Activated T-helper 1 cell treated with anti-CD3 and anti-CD28 coated beads, Interleukin-12 subunit alpha, Interleukin-12 subunit beta, Interleukin-2, Interleukin-4 antibody, amounts not matched to agents 30 ng/mL and 10 ng/mL and 1 ng/mL, durations not matched to agents 14 hours and 24 hours and 36 hours (primary cell): ENCODE measurements at places on chromosomes 7 and 10.

- DNase-seq: no peak
Measured at GRCh38 chr10:90417029-90417428, 440.8 kb downstream of the HTR7 start.

DNA sequence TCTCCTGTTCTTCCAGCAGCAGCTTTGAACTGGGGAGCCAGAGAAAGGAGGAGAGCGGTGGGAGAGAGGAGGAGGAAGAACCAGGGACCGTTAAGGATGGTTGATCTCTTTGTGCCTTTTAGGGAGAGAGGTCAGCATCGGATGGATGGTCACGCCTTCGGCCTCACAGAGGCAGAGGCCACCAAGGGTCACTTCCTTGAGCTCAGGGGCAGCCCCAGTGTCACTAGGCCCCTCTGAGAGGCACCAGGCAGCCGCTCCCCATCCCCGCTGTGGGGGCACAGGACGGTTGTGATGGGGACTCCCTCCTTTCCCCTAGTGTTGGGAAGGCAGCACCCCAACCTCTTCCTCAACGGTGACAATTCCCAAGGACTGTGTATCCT is 121.4 kb downstream of the DNAJB6 start:
- DNase-seq: no peak

GRCh38 chr10:3330663-3331062 is 158.1 kb upstream of the PITRM1 start:
- DNase-seq: no peak

DNA sequence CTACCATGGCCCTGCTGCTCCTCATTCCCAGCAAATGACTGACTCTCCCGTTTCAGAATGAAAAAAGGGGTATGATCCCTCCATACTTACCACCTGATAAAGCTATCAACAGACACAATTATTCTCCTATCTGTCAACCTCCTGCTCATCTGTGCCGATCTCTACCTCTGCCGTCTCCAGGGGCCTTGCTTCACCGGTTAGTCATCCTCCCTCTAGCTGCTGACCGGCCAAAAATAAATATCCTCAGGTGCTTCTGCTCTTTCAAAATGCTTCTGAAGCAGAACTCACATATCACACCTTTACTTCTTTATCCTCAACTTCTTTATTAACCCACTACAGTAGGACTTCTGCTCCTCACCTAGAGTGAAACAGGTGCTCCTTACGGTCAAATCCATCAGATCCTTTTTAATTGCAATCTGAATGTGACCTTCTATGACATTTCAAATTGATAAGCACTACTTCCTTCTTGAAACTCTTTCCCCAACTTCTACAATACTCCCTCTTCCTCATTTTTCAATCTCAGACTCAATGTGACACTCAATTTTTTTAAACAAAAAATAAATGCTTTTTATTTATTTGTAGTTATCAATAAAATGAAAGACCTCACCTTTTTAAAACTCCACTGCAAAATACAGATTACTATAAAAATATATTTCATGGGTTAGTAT is 63.2 kb downstream of the LMBR1 start:
- DNase-seq: no peak

DNA sequence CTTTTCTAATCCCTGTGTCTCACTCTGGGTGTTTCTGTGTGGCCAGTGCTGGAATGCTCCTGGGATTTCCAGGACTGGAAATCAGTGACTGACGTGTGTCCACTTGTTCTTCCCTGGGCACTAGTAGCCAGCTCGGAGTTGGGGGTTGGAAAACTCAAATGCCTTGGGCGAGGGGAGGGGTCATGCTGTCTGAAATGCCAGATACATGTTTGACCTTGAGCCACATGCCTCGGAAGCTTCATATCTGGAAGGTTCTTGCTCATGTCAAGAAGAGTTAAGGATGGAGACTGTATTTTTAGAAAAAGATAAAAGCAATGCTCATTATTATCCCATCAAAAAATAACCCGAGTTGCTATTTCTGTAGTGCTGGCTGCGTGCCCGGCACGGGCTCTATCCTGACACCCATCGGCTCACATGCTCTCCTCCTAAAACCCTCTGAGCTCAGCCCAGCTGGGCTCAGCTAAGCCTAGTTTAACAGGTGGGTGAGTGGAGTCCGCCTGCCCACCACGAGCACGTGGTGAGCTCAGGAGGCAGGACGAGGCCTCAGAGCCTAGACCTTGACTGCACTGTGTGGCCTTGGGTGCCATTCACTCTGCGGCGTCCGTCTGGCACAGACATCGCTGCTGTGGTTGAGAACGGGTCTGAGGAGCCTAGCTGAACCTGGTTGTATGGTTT is 6.4 kb downstream of the DPYSL4 start:
- no peak for DNase-seq

- no peak for DNase-seq
Measured at GRCh38 chr10:48653944-48654698, 30.6 kb upstream of the WDFY4 start.

DNA sequence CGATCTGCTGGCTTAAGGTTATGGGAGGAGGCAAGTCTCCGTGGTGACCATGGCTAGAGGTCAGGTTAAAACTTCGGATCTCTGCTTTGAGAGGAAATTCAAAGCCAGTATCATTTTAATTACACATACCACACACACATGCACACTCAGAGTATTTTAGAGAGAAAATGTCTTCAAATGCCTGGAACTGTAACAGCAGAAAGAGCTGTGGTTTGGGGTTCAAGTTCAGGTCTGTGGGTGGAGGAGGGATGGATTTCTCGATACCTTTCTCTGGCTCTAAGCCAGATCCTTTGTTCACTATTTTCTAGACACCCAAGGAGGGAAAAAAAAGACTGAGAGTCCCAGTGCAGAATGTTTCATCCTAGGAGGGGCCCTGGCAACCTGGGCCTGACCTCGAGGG is 32.5 kb downstream of the ARL3 start:
- no peak for DNase-seq

- DNase-seq: no peak
Measured at GRCh38 chr7:155860461-155860839, 48.2 kb upstream of the SHH start.

DNA sequence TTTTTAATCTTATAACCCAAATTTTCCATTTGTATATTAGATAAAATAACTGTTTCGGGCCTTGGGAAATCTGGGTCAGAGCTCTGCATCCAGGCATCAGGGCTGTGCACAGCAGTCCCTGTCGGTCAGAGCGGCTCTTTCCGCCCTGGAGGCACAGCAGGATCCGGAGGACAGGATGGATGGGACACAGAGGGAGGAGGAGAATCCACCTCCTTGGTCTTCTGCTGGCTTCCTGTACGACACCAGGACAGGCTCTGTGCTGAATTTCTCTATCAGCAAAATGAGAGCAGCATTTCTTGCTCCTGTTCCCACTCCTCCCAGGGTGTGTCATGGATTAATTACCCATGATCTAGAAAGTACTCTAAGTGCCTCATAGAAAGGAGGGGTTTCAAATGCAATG is 254.9 kb downstream of the SKAP2 start:
- DNase-seq: no peak

DNA sequence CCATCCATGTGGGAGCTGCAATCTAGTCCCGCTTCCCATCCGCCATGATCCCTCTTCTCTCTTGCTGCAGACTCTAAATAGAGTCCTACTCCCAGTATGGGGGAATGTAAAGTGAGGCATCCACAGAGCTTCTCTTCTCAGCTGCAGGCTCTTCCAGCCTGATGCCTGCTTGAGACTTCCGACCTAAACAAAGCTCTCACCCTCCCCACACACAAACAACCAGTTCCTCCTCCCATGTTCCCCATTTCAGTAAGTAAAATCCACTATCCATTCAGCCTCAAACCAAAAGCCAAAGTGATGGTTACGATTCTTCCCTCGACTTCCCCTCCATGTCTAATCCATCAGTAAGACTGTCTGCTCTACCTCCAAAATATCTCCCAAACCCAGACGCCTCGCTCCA is 108.2 kb upstream of the NFE2L3 start:
- DNase-seq: no peak

DNA sequence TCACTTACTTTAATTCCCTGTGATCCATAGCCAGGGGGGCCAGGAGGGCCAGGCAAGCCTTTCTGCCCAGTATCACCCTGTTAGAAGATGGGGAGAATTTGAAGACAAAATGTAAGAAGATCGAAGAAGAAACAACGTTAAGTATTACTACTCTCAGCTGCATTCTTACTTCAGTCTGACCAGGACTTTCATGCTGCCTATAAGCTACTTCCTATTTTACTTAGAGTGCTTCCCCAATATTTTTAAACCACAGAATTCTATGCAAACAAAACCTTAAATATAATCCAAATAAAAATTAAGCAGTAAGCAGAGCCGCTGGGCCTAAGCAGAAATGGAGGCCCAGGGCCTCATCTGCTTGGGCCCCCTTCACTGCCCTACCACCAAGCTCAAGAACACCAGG is 117.8 kb downstream of the COL28A1 start:
- DNase-seq: no peak

GRCh38 chr7:73567846-73568685 is 10.3 kb downstream of the TBL2 start:
- no peak for DNase-seq

GRCh38 chr7:7581531-7582179 is 15.0 kb downstream of the MIOS start:
- no peak for DNase-seq

- DNase-seq: no peak
Measured at GRCh38 chr7:34902182-34902581, 135.1 kb downstream of the DPY19L1 start.

DNA sequence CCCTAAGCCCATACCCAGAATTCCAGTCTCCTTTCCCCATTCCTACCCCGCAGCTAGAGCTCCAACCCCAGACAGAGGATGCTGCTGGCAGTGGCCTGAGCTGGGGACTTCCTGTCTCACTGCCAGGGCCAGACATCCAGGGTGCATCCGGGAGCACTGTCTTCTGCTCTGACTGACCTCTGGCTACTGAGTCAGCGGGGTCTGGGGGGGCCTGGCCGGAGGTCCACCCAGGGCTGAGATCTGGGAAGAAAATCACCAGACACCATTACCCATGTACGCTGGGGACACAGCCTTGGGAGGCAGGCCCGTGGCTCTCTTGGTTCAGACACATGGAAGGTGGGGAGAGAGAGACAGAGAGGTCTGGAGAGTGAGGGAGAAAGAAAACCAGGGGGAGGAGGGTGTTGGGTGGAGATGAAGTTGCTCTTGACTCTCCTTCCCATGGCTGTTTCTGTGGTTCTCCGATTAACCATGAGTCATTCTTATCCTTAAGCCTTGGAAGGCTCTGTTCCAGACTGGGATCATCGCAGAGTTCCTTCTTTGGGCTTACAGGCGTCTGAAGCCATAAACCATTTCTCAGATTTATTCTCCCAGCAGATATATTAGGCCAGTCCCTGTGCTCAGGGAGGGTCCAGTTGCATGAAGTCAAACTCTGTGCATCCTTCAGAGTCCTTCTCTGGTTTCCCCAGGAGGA is 23.6 kb downstream of the TSPAN15 start:
- no peak for DNase-seq

- no peak for DNase-seq
Measured at GRCh38 chr10:26801831-26802230, 58.9 kb downstream of the ABI1 start.

DNA sequence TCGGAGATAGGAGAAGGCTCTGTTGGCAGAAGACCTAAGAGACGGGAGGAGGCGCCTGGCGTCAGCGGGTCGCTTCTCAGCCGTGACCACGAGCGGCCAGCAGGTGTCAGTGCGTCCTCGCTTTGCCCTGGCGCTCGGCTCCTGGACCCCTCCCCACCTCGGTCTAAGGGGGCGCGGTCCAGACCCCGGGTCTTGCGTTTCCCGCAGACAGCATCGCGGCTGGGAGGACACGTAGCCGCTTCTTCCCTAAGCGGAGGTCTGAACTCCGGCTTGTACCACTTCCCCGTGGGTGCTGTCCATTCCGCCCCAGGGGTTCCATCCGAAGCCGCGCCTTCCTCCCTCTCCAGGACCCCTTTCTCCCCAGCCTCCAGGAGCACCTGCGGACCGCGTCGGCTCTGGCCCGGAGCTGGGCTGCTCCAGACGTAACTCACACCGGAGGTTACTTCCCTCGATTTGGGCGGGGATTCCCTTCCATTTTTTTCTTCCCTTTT is 593 bp upstream of the ADRA2A start:
- DNase-seq: peak; percentile 15

DNA sequence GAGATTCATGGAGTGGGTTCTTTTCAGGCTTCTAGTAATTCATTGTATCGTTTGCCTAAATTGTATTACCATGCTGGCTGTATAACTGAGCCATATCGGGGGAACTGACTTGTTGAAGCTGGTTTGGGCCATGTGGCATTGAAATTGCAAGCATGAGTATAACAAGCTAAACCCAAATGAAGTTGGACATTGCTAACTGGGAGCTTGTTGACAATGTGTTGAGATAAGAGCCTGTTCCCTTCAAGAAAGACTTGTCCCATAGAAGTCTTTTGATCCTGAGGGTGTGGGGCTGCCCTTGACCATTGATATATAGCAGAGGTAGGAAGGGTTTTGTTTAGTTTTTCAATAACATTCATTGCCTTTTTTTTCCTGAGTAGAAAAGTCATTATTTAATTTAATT is 156.0 kb downstream of the VTI1A start:
- DNase-seq: no peak

- DNase-seq: no peak
Measured at GRCh38 chr10:95474228-95475002, 86.8 kb downstream of the SORBS1 start.

DNA sequence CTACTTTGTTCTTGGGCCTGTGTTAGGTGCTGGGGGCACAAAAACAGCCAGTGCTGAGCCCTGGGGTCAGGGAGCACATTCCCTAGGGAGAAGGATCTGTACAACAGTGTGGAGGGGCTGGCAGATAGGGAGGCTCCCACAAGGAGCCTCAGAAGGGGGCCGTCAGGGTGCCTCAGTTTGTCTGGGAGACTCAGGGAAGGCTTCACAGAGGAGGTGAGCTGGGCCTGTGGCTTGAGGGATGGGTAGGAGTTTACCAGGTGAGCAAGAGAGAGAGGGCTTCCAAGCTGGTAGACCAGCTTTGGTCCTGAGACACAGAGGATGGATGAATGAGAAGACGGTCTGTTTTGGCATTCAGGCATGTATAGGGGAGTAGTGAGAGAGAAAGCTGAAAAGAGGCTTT is 52.1 kb downstream of the CAMK1D start:
- DNase-seq: no peak

DNA sequence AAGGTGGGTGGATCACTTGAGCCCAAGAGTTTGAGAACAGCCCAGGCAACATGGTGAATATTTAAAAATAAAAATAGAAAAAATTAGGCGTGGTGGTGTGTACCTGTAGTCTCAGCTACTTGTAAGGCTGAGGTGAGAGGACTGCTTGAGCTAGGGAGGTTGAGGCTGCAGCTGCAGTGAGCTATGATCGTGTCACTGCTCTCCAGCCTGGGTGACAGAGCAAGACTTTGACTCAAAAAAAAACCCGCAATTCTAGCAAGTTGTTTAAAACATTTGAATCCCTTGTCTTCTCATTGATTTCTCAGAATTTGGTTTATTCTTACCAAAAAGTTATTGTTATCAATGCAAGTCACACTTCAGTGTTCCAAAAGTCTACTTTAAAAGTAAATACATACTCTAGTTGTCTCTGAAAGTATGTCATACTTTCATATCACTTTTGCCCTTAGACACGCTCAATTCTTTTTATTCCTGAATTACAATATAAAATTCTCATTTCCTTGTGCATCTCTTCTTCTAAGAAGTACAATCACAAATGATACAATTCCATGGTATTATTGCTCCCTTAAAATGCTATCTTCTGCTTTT is 6.3 kb downstream of the EPC1 start:
- DNase-seq: no peak
